SJCRH30 (cell line): ENCODE measurements at places on chromosomes 6 and 20. TPM values are rescaled to one million over a fixed set of nuclear protein-coding genes. Genes with fewer than 3 reads are reported as not detected.

- no peak for DNase-seq
These were observed 12.1 kb downstream of the EEF1A1 start for GRCh38 chr6:73508776-73509175.

GRCh38 chr6:17182961-17183360, 81.1 kb downstream of the STMND1 start:
- no peak for DNase-seq

DNA sequence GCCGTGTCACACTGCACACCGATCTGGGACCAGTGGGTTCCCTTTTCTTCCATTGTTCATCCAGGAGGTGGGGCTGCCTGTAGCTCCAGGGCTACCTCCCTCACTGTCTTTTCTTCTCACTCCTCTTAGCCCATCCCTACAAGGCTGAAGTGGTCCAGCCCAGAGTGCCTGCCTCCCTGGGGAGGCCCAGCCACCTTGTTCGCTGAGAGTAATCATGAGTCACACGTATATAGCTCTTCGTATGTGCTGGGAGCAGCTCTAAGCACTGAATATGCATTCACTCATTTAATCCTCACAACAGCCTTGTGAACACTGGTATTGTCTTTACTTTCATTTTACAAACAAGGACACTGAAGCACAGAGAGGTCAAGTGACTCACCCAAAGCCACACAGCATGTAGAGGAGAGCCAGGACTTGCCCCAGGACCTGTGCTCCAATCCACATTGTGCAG, 14.7 kb upstream of the CCDC167 start:
- DNase-seq = no peak

DNA sequence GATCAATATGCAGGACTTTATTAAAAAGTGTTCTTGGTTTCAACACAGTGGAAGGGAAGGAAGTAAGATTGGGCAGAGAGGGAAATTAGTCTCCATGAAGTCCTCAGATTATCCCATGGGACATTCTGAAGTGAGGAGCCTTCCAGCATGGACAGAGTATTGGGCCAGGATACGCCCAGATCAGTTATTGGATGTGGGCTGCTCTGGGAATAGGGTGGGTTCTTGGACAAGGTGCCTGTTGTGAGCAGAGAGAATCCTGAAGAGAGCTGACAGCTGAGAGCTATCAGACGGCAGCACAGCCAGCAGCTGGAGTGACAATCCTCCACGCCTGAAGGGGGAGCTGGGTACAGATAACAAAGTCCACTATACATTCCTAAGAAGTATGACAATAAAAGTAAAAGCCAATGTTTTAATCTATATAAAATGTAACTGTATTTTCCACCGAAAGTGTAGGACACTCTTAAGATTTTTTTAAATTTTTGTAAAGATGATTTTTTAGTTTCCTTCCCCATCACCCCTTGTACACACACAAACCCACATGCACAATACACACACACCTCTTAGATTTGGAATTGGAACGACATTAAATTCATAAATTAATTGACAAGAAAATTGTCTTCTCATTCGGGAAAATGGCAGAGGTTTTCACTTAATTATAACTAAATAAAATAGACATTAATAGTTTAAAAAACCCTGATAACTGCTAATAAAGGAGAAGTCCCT, 107.8 kb downstream of the FBXO5 start:
- peak; percentile 12 for DNase-seq

GRCh38 chr6:130223508-130223907, 757 bp upstream of the SAMD3 start:
- no peak for DNase-seq

DNA sequence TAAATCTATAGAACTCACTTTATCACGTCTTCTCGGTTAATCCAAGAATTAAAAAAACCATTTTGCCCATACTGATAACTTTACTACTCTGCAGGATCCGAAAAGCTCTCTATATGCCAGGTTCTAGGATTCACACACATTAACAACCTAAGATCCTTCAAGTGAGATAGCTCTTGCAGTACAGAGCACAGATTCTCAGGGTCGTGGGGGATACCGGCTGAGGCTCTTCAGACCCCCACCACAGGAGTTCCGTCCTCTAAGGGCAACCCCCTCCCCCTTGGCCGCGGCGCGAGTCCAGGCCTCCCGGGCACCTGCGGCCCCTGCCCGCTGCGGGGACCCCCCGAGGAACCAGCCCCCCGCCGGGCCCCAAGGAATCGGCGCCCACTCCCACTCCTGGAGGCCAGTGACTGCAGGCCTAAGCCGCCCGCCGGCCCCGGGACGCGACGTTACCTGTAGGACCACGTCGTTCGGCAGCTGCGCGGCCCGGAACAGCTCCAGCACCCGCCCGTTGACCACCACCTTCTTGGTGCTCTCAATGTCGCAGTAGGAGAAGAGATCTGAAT, 892 bp downstream of the REPS1 start:
- DNase-seq = peak; percentile 38

The SOBP gene
- 7.0 and 7.8 TPM in 2 replicates for total RNA-seq

The AURKA gene
- total RNA-seq = 225 and 240 TPM in 2 replicates

DNA sequence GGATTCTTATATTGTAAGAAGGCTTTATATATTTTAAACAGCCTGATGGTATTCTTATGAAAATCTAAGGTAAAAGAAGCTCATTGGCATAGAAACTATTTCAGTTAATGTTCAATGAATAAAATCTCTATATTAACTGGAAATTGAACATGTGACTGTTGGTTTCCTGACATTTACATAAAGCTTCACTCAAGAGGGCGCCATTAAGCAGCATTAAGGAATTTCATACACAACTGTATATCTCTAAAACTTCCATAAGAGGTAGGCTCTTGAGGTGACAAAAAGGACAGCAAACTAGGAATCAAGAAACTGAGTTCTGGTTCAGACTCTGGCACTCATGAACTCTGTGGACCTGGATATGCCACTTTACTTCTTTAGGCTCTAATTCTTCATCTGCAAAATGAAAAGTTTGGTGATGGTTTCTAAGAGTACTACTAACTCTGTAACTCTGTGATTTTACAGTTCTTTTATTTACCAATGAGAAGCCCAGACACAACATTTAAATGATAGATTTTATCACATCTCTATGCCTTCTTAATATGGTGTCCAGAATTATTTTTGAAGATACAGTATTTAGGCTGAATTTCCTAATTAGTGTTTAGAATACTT, 147.5 kb downstream of the FLRT3 start:
- DNase-seq = peak; percentile 62

The SH3BGRL2 gene
- 8.1 and 9.0 TPM in 2 replicates for total RNA-seq
